ENCODE measurements at places on chromosomes 6 and 20.

DNA sequence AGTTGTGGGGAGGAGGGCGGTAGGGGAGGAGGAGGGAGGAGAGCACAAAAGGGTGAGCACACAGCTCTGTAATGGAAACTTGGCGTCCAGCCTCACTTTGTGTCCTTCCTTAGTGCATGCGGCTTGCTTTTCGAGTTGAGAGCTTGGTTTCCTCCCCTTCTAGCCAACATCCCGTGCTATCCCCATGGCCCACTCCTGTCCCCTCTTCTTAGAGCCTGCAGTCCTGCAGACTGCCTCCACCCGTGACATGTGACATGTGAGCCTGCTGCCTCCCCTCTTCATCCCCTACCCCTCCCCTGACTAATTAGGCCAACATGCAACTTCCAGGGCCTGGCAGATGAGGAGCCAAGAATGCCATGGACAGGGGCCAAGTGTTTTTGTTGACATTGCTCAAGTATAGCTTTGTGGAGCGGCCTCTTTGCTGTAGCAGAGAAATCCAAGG, 63.2 kb downstream of the SLC24A3 start:
- DNase-seq: peak; percentile 53

DNA sequence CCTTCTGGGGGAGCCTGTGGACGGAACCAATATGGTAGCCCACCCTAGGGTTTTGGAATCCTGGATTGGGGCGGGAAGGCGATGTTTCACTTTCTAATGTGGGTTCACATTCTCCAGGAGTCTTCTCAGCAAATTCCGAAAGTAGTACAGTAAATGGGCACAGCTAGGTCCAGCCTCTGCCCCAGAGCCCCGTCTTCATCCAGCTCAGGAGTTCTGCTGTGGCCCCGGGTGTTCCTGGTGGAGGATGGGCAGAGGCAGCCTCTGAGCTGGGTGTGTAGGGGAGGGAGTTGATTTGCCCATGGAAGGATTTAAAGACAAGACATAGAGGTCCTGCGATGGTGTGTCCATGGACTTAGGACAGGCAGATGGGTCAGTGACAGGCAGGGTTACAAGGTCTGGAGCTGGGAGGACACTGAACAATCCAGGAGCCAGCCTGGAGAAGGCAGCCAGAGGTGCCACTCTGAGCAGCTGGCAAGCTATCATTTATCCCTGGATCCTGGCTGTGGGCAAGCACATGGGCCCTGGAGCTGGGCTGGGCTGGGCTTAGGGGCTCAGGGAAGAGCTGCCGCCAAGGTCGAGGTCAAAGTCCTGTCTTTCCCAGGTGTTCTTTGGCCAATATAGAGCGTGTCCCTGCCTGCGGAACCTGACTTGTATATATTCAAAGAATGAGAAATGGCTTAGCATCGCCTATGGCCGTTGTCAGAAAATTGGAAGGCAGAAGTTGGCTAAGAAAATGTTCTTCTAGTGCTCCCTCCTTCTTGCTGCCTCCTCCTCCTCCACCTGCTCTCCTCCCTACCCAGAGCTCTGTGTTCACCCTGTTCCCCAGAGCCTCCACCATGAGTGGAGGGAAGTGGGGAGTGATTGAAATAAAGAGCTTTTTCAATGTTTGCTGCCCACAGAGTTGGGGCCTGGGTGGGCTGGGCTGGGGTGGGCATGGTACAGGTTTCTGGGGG, 6.7 kb downstream of the CLPSL1 start:
- no peak for DNase-seq

- DNase-seq: no peak
These were observed 31.2 kb downstream of the CEP43 start for GRCh38 chr6:167030222-167031072.

- DNase-seq: no peak
These were observed 91.5 kb upstream of the RREB1 start for GRCh38 chr6:7016226-7016625.
